SK-N-SH (cell line): ENCODE measurements at places on chromosomes 1 and 21. TPM values are rescaled to one million over a fixed set of nuclear protein-coding genes. Genes with fewer than 3 reads are reported as not detected.

Gene CFHR4
- 0.03 TPM in 1 of 2 replicates, not detected in the other for polyA plus RNA-seq

DNA sequence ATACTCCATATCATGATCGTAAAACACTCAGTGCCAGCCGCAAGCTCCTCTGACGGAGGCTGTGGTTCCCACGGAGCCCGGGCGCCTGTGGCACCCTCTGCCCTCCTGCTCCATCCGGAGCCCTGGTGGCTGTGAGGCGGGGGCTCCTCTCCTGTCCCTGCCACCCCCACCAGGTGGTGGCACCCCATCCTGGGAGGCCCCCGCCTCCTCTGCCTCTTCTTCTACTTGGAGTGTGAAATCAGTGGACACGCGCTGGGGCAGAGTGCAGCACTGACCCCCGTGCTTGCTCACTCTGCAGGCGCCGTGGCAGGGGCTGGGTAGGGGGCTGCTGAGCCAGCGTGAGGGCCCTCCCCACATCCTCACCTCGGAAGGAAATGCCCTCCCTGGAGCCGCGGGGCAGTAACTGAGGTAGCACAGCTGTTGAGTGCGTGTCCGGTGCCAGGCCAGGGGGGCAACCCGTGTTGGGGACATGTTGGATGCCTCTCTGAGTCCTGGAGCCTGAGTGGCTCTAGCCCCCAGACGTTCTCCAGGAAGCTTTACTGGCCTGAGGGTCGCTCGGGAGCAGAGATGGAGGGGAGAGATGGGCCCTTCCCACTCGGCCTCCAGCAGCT, 58.7 kb upstream of the ABCG1 start:
- H3K27me3 ChIP-seq: no peaks in the 10 kb centered on the region; the same call in 1 of the 2 replicates
- H3K4me3 ChIP-seq: no peak overlapping the region
- no peak overlapping the region for H3K27ac ChIP-seq
- no peaks in the 10 kb centered on the region for H3K36me3 ChIP-seq
- no peaks in the 10 kb centered on the region for H3K4me1 ChIP-seq

DNA sequence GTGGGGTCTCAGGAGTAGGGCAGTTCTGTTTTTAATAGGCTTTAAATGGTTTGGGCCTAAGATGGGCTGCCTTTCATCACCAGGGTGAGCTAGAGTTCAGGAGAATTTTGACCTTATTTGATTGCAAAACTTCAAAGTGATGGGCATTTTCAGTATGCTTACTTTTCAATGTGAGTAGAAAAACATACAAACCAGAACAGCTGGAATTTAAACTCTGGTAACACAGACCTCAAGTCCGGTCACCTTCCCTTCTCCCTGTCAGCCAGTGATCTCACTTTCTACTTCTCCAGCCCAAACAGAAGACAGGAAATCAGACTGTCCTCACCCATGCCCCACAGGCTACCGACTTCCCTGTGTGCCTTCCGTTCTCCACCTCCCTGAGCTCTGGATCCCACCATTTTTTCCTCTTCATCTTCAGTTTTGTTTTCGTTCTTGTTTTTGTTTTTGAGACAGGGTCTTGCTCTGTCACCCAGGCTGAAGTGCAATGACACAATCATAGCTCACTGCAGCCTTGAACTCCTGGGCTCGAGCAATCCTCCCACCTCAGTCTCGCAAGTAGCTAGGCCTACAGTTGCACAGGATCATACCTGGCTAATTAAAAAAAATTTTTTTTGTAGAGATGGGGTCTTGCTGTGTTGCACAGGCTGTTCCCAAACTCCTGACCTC, 374.0 kb downstream of the CAMTA1 start:
- no peaks in the 10 kb centered on the region for H3K27me3 ChIP-seq
- no peak overlapping the region for H3K27ac ChIP-seq
- no peaks in the 10 kb centered on the region for H3K36me3 ChIP-seq
- no peak overlapping the region for H3K4me3 ChIP-seq

DNA sequence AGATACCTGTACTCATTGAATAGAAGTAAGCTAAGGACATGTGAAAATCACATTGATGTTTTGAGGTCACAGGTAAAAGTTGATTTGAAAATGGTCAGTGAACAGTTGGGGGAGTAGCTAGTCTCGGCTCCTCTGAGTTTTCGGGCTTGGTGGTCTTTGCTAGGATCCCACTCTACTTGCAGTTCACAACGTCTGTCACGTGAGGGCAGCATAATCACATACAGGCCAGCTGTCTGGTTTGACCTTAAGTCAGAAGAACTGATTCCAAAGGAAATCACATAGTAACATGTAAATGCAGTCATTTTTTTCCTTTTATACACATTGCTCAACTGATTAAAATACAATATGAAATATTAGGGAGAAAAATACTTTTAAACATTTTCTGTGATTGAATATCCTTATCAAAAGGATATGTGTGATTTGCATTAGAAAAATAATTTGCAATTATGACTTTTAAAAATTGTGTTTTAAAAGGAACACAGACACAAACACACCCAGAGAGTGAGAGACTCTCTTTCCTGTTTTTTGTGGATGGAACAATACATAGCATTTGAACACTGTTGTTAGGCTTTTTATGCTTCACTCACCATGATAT, 21.8 kb upstream of the PDC start:
- peak overlapping the region; percentile 16; the same call in 1 of the 2 replicates for H3K4me3 ChIP-seq
- H3K4me1 ChIP-seq: no peaks in the 10 kb centered on the region
- peak; percentile 49 for DNase-seq

DNA sequence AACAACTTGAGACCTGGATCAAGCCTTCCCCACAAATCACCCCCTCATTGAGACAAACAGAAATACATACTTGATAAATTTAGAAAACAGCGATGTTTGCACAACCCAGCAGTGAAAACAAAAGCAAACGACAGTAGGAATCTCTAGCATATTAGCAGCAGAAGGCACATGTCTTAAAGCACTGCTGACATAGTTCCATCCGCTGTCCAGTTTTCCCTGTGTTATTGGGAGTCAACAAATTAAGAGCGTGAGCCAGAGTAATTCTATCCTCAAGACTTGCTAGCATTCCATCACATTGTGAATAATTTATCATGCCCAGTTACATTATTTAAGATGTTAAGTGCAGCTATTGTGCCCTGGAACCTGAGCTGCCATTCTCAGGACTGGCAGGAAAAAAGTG, 55.3 kb downstream of the IGSF5 start:
- H3K4me3 ChIP-seq: no peak overlapping the region
- H3K36me3 ChIP-seq: no peaks in the 10 kb centered on the region
- no peaks in the 10 kb centered on the region for H3K27me3 ChIP-seq
- no peak for DNase-seq
- no peaks in the 10 kb centered on the region for H3K4me1 ChIP-seq
- H3K27ac ChIP-seq: no peak overlapping the region

- DNase-seq: no peak
- no peaks in the 10 kb centered on the region for H3K27me3 ChIP-seq
- H3K4me3 ChIP-seq: no peak overlapping the region
- no peaks in the 10 kb centered on the region for H3K36me3 ChIP-seq
- H3K27ac ChIP-seq: no peak overlapping the region
Observed at GRCh38 chr1:228272831-228273571, 65.2 kb downstream of the OBSCN start.

DNA sequence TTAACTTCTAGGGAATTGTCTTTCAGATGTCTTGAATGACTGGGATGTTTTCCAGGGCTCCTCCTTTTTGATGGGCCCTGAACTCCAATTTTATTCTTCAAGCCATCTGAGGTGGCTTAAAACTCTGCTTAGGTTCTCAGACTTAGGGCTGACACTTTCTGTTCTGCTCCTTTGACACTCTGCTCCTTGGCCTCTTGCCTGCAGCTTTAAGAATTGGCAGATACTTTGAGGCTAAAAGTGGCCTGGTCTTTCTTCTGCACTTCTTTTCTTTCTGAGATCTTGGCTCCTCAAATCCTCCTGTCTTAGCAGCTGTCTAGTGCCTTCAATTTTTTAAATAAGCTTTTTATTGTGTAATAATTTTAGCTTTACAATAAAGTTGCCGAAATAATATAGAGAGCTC, 294.6 kb downstream of the RPS6KC1 start:
- no peaks in the 10 kb centered on the region for H3K36me3 ChIP-seq
- H3K4me3 ChIP-seq: no peak overlapping the region
- DNase-seq: no peak
- H3K27me3 ChIP-seq: no peaks in the 10 kb centered on the region
- H3K27ac ChIP-seq: no peak overlapping the region

Gene SH2D1B
- not detected in 2 replicates for polyA plus RNA-seq

Gene LCE3D
- polyA plus RNA-seq: not detected in 2 replicates

- H3K36me3 ChIP-seq: no peaks in the 10 kb centered on the region
- H3K27me3 ChIP-seq: no peaks in the 10 kb centered on the region
- no peaks in the 10 kb centered on the region for H3K4me1 ChIP-seq
- H3K27ac ChIP-seq: no peak overlapping the region
Observed at GRCh38 chr1:227891955-227892488, 55.7 kb downstream of the WNT9A start.

DNA sequence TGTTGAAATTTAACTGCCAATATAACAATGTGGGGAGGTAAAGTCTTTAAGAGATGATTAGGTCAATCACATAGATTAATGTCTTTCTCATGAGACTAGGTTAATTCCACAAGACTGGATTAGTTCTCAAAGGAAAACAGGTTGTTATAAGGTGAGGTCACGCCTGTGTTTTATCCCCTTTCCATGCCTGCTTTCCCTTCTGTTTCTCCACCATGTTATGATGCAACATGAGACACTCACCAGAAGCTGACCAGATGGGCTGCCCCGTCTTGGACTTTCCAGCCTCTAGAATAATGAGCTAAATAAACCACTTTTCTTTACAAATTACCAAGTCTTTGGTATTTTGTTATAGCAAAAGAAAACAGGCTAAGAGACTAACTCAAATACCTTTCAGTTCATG, 70.8 kb downstream of the DDAH1 start:
- H3K27ac ChIP-seq: no peak overlapping the region; the same call in 1 of the 2 replicates
- H3K27me3 ChIP-seq: no peaks in the 10 kb centered on the region
- no peak for DNase-seq
- H3K4me3 ChIP-seq: no peak overlapping the region

DNA sequence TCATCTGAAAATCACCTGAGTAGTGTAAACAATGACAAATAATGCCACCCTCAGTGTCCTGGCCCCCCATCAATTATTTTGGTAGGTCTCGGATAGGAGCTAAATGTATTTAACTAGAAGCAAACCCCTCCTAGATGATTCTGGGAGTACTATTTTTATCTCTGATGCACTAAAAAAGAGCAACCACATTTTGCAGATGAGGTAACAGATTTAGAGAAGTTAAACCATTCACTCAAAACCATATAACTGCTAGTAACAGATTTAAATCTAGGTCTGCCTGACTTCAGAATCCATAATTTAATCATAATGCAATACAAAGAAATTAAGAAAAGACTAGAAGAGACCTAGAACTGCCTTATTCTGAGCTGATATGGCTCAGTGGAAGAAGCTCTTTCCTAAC, 17.3 kb upstream of the PTCH2 start:
- DNase-seq: no peak
- no peak overlapping the region for H3K27ac ChIP-seq
- H3K4me1 ChIP-seq: no peaks in the 10 kb centered on the region
- no peaks in the 10 kb centered on the region for H3K27me3 ChIP-seq

GRCh38 chr1:1917304-1917976, 1.6 kb downstream of the TMEM52 start:
- H3K36me3 ChIP-seq: no peaks in the 10 kb centered on the region
- H3K4me3 ChIP-seq: no peak overlapping the region
- no peaks in the 10 kb centered on the region for H3K4me1 ChIP-seq
- H3K27me3 ChIP-seq: no peaks in the 10 kb centered on the region

Gene CNR2
- not detected in 2 replicates for polyA plus RNA-seq

GRCh38 chr1:101247404-101248287, 10.8 kb downstream of the S1PR1 start:
- H3K27ac ChIP-seq: no peak overlapping the region
- no peaks in the 10 kb centered on the region for H3K27me3 ChIP-seq
- no peaks in the 10 kb centered on the region for H3K4me1 ChIP-seq
- no peak for DNase-seq
- H3K4me3 ChIP-seq: no peak overlapping the region
- H3K36me3 ChIP-seq: no peaks in the 10 kb centered on the region

Gene WNT4
- polyA plus RNA-seq: 0.03 and 0.08 TPM in 2 replicates

- no peaks in the 10 kb centered on the region for H3K36me3 ChIP-seq
- H3K4me3 ChIP-seq: no peak overlapping the region
- no peak for DNase-seq
- H3K4me1 ChIP-seq: no peaks in the 10 kb centered on the region
Observed at GRCh38 chr1:187517546-187517945, 688.8 kb downstream of the PLA2G4A start.
